ENCODE measurements at places on chromosomes 2 and 18.

- DNase-seq = no peak
These were observed 121.5 kb upstream of the RASGRP3 start for GRCh38 chr2:33354981-33355380.

GRCh38 chr18:76922107-76922506, 99.8 kb downstream of the ZNF236 start:
- no peak for DNase-seq

GRCh38 chr18:48023334-48024008, 93.0 kb upstream of the SMAD2 start:
- no peak for DNase-seq

DNA sequence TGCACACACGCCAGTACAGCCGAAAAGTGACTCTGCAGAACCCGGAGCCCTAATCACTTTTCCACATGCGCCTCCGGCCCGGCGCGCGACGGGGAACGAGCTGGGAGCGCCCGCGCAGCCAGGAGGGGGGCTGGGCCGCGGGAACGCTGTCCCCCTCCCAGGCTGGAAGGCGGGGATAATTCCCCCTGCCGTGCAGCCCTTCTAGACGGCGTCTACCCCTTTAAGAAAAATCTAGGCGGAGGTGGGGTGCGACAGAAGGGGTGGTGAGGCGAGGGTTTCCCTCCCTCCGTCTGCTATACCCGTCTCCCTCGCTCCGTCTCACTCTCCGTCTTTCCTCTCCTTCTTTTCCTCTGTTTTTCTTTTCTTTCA, 2.4 kb downstream of the CYP26B1 start:
- DNase-seq = no peak

DNA sequence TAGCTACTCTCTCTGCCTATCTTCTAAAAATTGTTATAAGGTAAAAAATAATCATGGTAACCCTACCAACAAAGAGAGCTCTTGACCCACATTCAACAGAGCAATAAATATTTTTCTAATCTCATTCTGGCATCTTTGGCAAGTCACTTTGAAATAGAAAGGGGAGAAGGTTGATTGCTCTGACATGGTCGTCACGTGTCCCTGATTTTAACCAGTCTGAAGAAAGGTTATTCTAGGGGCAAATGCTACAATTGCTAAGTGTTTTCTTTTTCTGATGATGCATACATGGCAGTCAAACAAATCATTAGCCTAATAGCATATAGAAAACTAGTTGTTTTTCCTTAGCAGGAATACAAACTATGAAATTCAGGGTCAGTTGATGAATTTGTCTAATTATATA, 153.3 kb upstream of the MAP3K20 start:
- no peak for DNase-seq

GRCh38 chr2:189336276-189336975, 104.8 kb upstream of the WDR75 start:
- DNase-seq = no peak

- DNase-seq = no peak
These were observed 210.0 kb downstream of the RBM43 start for GRCh38 chr2:151051574-151052220.
